Mesothelial cell of epicardium (in vitro differentiated cells): ENCODE measurements at places on chromosomes 4 and X.

DNA sequence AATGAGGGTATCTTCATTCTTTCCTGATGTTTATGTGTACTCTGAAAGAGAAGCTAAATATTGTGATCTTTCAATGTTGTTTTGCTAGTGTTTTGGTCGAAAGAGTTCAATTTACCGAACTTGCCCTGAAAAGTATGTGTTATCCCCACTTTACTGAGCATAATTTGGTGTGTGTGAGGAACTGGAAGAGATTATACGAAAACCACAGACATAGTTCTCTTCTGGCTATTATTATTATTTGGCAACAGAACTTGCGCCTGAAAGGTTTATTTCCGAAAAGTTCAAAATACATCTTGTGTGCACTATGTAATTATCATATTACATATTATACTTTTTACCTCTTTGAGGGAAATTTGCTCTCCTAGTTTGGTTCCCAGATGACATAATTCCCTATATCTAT is 232.5 kb upstream of the INTU start:
- no peak for DNase-seq
- H3K4me1 ChIP-seq, result peaks cover 10% of the 10 kb centered on the region
- H3K27ac ChIP-seq, result no peak overlapping the region
- H3K27me3 ChIP-seq, result no peaks in the 10 kb centered on the region

GRCh38 chr4:185470501-185471195 is 885 bp downstream of the CCDC110 start:
- peaks cover 2% of the 10 kb centered on the region for H3K4me1 ChIP-seq
- peak; percentile 53 for DNase-seq
- H3K4me3 ChIP-seq, result peak overlapping the region; percentile 76
- H3K36me3 ChIP-seq, result no peaks in the 10 kb centered on the region
- H3K27me3 ChIP-seq, result peaks cover 46% of the 10 kb centered on the region

- H3K4me1 ChIP-seq, result peaks cover 55% of the 10 kb centered on the region
- H3K36me3 ChIP-seq, result peaks cover 5% of the 10 kb centered on the region
- H3K27me3 ChIP-seq, result no peaks in the 10 kb centered on the region
- H3K27ac ChIP-seq, result peak overlapping the region; percentile 17
- DNase-seq, result no peak
These were observed 278.7 kb downstream of the RCHY1 start for GRCh38 chr4:75235359-75235951.

GRCh38 chr4:153166716-153167501 is 37.3 kb upstream of the TRIM2 start:
- no peak overlapping the region for H3K4me3 ChIP-seq
- no peaks in the 10 kb centered on the region for H3K36me3 ChIP-seq
- no peak for DNase-seq
- H3K27me3 ChIP-seq, result peaks cover 2% of the 10 kb centered on the region

DNA sequence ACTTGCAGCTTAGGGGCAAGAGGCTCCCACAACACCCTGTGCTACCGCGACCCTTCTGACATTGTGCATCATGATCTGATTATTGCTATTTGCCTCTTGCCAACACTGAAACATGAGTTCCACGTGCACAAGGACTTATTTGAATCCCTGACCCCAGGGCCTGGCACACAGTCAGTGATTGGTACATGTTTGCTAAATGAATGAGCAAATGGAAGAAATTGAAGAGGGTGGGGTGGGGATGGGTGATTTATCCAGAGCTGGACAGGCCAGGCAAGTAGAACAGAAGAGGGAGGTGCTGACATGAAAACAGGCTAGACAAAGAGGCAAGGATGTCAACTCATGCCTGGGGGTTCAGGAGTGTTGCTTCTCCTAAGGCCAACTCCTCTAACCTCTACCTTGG is 24.9 kb upstream of the RPL39 start:
- no peak for DNase-seq
- H3K4me3 ChIP-seq, result no peak overlapping the region
- no peaks in the 10 kb centered on the region for H3K4me1 ChIP-seq
- H3K36me3 ChIP-seq, result peaks cover 4% of the 10 kb centered on the region
- H3K27ac ChIP-seq, result no peak overlapping the region

- H3K36me3 ChIP-seq, result no peaks in the 10 kb centered on the region
- H3K4me1 ChIP-seq, result no peaks in the 10 kb centered on the region
- H3K4me3 ChIP-seq, result no peak overlapping the region
- peaks cover 3% of the 10 kb centered on the region for H3K27me3 ChIP-seq
These were observed 319.9 kb downstream of the GABRG1 start for GRCh38 chr4:45803994-45804393.

GRCh38 chr4:46505131-46505530 is 115.2 kb upstream of the GABRA2 start:
- no peaks in the 10 kb centered on the region for H3K4me1 ChIP-seq
- no peak overlapping the region for H3K27ac ChIP-seq
- no peaks in the 10 kb centered on the region for H3K36me3 ChIP-seq
- H3K27me3 ChIP-seq, result peaks cover 2% of the 10 kb centered on the region
- H3K4me3 ChIP-seq, result no peak overlapping the region

DNA sequence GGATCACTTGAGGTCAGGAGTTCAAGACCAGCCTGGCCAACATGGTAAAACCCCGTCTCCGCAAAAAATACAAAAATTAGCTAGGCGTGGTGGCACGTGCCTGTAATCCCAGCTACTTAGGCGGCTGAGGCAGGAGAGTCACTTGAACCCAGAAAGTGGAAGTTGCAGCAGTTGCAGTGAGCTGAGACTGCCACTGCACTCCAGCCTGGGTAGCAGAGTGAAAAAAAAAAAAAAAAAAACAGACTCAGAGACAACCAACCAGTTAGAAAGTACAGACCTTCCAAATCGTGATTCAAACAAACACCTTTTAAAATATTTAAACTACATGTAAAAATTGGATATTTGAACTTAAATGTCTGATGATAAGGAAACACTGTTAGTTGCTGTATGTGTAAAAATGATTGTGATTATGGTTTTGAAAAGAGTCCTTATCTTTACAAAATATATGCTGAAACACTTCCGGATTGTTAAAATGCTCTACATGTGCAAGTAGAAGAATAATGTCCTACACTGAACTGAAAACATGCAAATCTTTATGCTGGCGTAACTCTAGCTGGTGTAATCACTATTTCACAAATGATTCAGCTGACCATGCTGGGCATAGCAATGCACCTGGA is 37.8 kb downstream of the SH3KBP1 start:
- H3K27ac ChIP-seq, result peak overlapping the region; percentile 37
- no peak for DNase-seq
- H3K36me3 ChIP-seq, result no peaks in the 10 kb centered on the region
- H3K27me3 ChIP-seq, result no peaks in the 10 kb centered on the region
- H3K4me3 ChIP-seq, result no peak overlapping the region

DNA sequence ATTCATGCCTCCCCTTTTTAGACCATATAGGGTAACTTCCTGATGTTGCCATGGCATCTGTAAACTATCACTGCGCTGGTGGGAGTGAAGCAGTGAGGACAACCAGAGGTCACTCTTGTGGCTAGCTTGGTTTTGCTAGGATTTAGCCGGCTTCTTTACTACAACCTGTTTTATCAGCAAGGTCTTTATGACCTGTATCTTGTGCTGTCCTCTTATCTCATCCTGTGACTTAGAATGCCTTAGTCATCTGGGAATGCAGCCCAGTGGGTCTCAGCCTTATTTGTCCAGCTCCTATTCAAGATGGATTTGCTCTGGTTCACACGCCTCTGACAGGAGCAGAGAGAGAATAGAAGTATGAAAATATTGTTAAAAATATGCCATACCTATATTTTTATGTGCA is 355.7 kb downstream of the ADGRL3 start:
- peak overlapping the region; percentile 88 for H3K27ac ChIP-seq
- no peak for DNase-seq

GRCh38 chr4:56181140-56181953 is 205.9 kb downstream of the AASDH start:
- H3K4me3 ChIP-seq, result no peak overlapping the region
- H3K36me3 ChIP-seq, result peaks cover 21% of the 10 kb centered on the region
- DNase-seq, result no peak
- peak overlapping the region; percentile 7 for H3K27ac ChIP-seq
- no peaks in the 10 kb centered on the region for H3K27me3 ChIP-seq
- H3K4me1 ChIP-seq, result peaks cover 14% of the 10 kb centered on the region

DNA sequence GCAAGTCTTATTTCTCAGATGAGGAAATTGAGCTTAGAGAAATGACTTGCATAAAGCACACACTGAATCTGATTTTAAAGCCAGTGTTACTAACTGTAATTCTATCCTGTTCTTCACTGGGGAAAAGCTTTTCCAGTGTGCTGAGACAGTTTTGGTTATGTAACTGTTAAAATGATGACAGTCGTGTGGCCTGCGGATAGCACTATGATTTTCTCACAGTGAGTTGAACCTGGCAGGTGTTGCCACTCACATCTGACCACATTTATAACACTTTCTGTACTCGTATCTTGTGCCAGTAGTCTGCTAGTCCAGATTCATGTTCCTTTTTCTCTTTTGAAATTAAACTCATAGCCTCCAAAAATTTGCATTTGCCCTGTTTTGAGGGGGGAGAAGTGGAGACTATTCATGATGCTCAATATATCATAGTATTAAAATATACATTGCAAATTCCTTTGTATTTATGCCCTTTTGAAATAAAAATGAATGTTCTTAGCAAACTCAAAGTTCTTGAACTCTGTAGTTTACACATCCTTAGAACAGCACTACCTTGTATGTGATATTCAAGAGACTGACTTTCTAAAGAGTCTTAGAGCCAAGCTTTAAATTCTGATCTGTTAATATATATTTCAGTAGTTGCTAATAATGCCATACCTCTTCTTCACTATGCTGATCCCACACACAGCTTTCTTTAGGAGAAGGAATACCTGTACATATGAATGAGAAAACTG is 132.3 kb downstream of the PDLIM5 start:
- peaks cover 3% of the 10 kb centered on the region for H3K4me1 ChIP-seq
- no peak for DNase-seq
- H3K27me3 ChIP-seq, result no peaks in the 10 kb centered on the region
- H3K27ac ChIP-seq, result no peak overlapping the region

DNA sequence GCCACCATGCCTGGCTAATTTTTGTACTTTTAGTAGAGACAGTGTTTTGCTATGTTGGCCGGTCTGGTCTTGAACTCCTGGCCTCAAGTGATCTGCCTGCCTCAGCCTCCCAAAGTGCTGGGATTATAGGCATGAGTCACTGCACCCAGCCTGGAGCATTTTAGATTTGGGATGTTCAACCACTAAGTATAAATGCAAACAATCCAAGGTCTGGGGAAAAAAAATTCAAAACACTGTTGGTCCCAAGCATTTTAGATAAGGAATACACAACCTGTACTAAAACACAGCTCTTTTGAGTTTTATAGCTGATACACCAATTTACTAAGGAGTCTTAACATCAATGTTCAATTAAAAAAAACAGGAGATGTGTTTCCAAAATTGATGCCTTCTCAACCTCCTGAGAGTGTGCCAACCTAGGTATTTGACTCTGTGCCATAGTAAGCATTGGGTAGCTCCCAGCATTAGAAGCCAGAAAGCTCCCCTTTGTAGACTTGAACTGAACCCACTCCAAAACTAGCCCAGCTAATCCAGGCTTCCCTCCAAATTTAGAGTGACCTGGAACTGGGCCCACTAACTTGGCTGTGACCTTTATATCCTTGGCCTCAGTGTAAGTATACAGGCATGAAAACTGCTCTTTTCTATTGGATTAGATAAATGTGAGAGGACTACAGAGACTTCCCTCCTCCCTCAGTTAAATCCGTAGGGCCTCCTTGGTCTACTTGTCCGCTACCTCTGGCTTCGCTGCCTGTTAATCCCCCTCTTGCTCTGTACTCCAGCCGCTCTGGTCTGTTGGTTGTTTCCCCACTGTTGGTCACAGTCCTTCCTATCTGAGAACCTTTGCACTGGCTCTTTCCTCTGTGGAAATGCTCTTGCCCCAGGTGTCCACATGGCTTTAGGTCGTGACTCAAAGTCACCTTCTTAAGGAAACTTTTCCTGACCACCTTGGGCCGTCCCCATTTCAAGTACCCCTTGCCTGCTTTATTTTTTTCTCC is 77.6 kb downstream of the CCKAR start:
- H3K4me1 ChIP-seq, result no peaks in the 10 kb centered on the region
- H3K27ac ChIP-seq, result no peak overlapping the region
- no peaks in the 10 kb centered on the region for H3K27me3 ChIP-seq
- H3K4me3 ChIP-seq, result no peak overlapping the region
- H3K36me3 ChIP-seq, result peaks cover 8% of the 10 kb centered on the region

- H3K4me1 ChIP-seq, result peaks cover 28% of the 10 kb centered on the region
- DNase-seq, result no peak
- peaks cover 3% of the 10 kb centered on the region for H3K36me3 ChIP-seq
- H3K27ac ChIP-seq, result peak overlapping the region; percentile 23
- no peaks in the 10 kb centered on the region for H3K27me3 ChIP-seq
- H3K4me3 ChIP-seq, result no peak overlapping the region
These were observed 1.4 kb upstream of the PRPS1 start for GRCh38 chrX:107626916-107627315.

- H3K27me3 ChIP-seq, result no peaks in the 10 kb centered on the region
- no peak overlapping the region for H3K27ac ChIP-seq
These were observed 1495.5 kb downstream of the PCDH18 start for GRCh38 chr4:136036744-136037143.

DNA sequence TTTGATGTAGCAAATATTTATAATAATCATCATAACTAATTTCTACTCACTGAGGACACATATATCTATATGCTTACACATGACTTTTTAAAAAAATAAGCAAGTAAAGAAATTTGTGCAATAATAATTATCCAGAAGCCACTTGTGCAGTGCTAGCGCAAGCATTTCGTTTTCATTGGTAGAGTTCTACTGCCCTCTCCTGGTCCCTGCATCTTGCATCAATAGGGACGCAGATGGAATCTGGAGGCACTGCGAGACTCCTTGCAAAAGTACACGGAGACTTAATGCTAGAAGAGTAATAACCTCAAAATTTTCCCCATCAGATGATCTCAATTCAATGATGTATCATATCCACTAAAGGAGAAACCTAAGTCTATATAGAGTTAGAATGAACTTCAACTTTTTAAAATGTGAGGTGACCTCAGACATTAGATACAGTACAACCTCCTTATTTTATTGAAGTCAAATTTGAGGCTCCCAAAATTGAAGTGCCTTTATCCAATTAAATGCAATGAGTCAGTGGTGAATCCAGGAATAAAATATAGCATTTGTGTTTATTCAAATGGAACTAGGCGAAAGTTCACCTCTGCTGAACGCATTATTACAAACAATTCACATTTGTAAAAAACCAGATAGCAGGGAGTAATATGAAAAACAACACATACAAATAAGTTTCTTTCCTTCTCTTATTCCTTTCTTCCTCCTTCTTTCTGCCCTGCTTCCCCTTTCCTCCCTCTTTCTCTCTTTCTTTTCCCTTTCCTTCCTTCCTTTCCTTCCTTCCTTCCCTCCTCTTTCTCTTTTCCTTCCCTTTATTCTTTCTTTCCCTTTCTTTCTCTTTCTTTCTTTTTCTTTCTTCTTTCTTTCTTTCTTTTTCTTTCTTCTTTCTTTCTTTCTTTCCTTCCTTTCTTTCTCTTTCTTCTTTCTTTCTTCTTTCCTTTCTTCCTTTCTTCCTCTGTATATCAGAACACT is 450.0 kb downstream of the ANKRD50 start:
- no peak overlapping the region for H3K4me3 ChIP-seq
- no peak overlapping the region for H3K27ac ChIP-seq
- H3K27me3 ChIP-seq, result no peaks in the 10 kb centered on the region
- H3K4me1 ChIP-seq, result peaks cover 6% of the 10 kb centered on the region
- no peaks in the 10 kb centered on the region for H3K36me3 ChIP-seq
- DNase-seq, result peak; percentile 34
